ENCODE measurements at places on chromosomes 1 and 21.

DNA sequence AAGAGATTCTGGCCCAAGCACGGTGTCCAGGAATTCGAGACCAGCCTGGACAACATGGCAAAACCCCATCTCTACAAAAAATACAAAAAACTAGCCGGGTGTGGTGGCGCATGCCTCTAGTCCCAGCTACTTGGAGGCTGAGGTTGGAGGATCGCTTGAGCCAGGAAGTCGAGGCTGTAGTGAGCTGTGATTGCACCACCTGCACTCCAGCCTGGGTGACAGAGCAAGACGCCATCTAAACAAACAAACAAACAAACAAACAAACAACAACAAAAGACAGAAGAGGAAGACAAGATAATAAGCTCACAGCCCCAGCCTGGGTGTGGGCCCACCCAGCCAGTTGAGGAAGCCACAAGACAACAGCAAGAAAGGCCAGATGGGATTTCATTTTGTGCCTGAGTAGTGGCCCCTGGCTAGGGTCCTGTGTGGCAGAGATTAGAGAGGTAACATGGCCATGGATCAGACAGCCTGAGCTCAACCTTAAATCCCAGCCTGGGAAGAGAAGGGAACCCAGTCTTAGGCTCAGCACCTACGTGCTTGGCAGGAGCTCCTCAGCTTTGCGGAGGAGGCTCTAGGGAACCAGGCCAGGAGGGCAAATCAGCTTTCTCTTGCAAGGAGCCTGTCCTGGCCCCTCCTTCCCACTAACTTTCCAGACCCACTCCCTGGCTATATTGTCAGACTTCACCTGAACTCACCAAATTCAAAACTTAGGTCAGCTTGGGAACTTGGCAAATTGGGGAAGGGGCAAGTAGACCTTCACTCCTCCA lies 4.9 kb upstream of the BEST4 start:
- no peak for DNase-seq

GRCh38 chr1:214002472-214002871 lies 14.7 kb downstream of the PROX1 start:
- DNase-seq, result peak; percentile 69

DNA sequence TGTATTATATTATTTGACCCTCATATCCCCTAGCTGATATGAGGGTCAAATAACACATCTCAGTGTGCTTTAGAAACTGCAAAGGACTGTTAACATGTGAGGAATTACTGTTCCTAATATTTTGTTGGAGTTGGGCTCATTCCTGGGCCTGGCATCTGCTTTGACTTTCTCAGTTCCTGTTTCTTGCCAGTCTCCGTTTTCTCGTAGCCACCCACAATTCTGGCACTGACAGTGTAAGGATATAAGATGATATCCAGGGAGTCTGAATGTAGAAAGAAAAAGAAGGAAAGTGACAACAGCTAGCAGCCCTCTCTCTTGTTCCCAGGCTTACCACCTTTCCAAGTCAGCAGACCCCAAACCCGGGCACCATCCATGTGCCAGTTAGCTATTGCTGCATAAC lies 54.4 kb upstream of the SCMH1 start:
- no peak for DNase-seq

DNA sequence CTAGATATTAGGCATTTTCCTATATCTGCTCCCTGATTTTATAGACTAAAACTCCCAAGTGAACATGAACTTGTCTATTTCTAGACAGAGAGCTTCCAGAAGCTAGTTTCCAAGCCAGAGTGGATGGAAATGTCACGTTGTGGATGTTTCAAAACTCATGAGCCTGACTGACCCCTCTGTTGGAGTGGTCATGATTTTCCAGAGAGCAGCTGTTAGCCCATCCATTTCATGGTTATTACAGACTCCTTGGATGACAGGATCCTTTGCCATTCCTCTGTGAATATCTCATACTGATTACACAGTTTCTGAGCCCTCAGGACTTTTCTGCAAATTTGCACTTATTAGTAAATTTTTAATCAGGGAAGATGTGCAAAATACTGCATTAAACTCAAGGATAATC lies 76.8 kb upstream of the ATF3 start:
- no peak for DNase-seq

- DNase-seq, result no peak
These were observed 55.8 kb upstream of the AJAP1 start for GRCh38 chr1:4598561-4598960.

DNA sequence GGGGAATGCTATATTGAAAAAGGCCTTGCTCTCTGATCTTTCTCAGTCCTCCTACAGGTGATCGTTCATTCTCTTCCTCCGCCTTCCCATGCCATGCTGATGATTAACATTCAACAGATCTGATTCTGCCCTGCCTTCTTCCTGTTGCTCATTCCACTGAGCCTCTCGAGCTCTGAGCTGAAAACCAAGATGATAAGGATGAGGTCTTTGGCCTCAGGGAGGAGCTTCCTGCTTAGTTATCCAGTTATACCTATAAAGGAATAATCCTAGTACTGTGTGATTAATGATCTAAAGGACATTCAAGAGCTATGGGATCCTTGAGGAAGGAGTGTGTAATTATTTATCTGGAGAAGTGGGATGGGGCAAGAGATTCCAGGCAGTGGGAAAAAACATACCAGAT lies 25.2 kb upstream of the MAP3K7CL start:
- DNase-seq, result no peak

DNA sequence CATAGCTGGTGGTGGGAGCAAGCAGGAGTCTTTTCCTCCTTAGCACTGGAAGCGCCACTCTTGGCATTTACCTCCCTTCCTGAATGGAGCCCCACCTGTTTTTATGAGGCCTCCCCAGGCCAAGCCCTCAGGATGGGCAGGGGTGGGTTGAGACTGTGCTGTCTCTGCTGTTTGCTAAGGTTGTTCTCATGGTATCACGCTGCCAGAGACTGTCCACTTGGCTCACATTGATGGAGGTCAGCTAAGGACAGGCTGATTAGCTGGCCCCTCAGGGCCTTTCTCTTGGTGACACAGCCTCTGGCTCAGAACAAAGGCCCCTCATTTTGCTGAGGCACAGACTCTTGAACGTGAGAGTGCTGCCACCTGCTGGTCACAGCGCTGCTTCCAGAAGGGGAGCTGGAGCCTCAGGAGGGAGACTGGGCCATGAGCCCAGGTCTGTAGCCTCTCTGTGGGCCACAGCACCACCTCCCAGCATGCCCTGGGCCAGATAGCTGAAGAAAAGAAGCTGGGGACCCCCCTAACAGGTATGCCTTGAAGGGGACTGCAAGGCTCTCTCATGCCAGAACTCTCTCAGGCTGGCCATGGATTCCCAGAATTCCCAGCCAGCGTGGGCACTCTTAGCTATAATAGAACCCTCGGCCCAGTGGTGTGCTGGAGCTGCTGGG lies 85.6 kb downstream of the CD58 start:
- no peak for DNase-seq

GRCh38 chr1:204045430-204045829 lies 27.5 kb upstream of the SOX13 start:
- no peak for DNase-seq

DNA sequence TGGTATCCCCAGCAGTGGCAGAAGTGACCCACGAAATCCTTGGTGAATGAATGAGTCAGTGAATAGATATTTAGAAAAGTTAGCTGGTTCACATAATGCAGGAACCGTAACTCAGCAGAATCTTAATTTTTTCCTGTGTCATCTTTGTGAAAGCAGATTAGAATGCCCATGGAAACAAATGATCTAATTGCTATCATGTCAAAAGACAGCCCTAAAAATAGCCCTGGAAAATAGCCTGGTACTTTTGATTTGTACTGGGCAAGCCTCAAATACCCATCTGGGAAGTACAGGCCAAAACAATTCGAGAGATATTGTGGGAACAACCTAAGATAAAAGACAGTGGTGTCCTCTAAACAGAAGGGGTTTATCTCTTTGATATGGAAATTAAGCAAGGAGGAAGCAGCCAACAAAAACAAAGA lies 21.1 kb downstream of the FYB2 start:
- DNase-seq, result no peak

DNA sequence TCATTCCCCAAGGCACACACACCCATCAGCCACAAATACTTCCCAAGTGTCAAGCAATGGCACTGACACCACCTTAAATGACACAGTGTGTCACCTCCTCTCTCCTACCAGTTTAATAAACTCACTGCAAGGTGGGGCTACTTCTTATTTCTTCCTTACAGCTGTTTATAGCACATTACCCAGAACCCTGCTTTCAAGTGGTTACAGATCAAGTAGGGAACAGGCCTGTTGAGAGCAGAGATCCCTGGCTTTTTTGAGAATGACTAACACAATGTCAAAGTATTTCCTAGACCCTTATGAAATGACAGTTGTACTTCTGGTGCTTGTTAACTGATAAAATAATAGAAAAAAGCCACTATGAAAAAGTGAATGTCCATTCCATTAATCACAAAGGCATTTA lies 19.8 kb downstream of the ZBTB17 start:
- DNase-seq, result no peak

GRCh38 chr1:110267260-110267659 lies 57.1 kb downstream of the KCNC4 start:
- no peak for DNase-seq

GRCh38 chr1:59413327-59413720 lies 116.4 kb downstream of the FGGY start:
- no peak for DNase-seq

DNA sequence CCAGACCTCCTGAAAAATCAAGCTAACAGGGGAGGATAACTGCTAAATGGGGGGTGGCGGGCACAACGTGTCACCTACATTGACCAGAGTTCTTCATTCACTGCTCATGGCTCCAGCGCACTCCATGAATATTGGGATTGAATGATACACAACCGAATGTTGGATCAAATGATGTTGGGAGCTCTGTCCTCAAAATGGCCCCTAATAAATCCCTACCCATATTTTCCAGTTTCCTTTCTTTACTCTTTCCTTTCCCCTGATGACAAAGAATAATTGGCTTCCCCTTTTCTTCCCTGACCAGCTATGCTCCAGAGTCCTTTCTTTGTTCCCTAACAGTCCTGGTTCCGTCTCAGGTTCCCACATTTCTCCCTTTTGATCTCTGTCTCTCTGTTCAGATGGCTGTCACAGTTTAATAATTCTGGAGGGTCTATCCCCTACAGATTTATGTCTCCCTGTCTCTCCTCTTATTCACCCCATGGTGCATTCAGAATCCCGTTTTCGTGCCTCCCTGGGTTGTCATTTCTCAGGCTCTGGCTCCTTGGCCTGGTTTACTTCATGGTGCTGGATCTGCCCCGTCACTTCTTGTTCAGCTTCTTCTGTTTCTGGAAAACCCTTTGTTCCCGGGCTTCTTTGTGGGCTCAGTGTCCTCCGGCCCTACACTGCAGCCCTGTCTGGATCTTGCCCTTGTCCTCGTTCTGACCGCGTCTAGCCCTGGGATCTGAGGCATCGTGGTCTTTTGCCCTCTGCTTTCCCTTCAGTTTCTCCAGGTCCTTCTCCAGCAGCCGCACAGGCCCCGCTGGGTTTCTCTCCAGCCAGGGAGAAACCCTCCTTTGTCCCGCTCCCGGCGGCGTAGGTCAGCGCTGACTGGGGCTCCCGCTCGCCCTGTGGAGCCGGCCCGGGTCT lies 78.3 kb downstream of the NDUFS5 start:
- DNase-seq, result no peak

GRCh38 chr21:42027085-42027821 lies 17.1 kb upstream of the ZBTB21 start:
- DNase-seq, result no peak

DNA sequence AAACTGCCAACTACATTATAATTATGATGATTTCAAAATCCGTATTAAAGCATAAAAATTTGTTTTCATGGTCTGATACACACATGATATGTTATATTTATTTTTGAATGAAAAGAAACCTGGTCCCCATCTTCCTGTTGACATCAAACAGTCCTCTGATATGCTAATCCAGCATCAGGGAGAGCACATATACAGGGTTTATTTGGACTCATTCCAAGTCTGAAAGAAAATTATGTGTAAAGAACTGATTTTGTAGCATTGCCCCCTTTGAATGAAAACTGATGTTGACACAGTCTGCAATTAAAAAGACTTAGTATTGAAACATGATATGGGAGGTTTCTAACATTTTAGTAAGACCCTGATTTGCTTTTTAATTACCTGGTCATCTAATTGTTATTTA lies 119.4 kb downstream of the NEK7 start:
- no peak for DNase-seq

DNA sequence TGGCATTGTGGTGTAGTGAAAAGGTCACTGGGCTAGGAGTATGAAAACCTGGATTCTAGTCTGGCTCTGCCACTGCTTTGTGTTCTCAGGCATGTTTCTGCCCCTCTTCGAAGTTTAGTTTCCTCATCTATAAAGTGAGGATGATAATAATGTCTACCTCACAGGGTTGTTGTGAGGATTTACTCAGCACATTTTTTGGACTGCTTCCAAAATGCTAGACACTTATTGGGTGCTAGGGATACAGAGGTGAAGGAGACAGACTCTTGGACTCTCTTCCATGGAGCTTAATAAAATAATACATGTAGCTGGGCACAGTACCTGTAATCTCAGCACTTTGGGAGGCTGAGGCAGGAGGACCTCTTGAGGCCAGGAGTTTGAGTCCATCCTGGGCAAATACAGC lies 3.6 kb downstream of the KIF2C start:
- DNase-seq, result no peak

DNA sequence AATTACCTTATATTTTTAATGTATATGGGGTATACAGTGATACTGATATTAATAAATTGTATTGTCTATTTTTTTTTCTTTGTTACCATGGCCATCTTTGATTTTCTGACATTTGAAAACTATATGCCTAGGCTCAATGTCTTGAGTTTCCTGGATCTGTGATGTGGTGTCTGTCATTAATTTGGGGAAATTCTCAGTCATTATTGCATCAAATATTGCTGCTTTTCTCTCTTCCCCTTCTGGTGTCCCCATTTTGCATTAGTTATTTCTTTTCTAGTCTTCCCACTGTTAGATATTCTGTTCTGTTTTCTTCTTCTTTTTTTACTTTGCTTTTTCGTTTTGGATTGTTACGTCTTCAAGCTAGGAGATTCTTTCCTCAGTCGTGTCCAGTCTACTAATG lies 33.8 kb downstream of the ZBTB40 start:
- DNase-seq, result no peak

GRCh38 chr1:29782846-29783507 lies 546.7 kb downstream of the PTPRU start:
- no peak for DNase-seq

DNA sequence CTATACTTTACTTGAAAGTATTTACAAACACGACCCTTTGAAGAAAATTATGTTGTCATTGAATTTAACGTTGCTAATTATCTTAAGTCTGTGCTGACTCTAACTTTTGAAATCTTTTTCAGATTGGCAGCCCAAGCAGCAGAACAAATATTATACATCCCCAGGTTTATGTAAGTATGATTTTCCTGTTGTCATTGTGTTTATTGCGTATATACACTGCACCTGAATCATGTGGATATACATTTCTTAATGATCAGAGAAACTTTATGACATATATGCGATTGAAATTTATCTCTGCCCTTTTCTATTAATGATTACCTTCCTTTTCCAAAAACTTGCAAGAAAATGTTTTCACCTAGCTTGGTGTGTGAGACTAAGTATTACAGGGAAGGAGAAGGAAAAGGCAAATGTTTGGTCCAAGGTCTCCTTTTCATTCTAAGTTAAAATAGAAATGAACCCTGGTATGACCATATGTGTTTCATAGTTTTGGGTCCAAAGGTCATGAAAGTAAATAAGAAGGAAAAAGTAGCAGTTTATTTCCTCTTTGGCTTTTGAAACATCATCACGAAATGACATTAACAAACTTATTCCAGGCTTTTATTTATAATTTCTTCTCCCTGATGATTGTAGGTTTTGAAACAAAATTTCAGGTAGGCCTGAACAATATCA lies 116.8 kb downstream of the VPS13D start:
- DNase-seq, result no peak

- no peak for DNase-seq
These were observed 31.8 kb upstream of the RBM15 start for GRCh38 chr1:110307239-110307974.
